Epithelial cell of esophagus (primary cell): ENCODE measurements at places on chromosomes 1 and 21.
A peak's percentile ranks its signal among the peaks of the same experiment; 100 is the strongest.

DNA sequence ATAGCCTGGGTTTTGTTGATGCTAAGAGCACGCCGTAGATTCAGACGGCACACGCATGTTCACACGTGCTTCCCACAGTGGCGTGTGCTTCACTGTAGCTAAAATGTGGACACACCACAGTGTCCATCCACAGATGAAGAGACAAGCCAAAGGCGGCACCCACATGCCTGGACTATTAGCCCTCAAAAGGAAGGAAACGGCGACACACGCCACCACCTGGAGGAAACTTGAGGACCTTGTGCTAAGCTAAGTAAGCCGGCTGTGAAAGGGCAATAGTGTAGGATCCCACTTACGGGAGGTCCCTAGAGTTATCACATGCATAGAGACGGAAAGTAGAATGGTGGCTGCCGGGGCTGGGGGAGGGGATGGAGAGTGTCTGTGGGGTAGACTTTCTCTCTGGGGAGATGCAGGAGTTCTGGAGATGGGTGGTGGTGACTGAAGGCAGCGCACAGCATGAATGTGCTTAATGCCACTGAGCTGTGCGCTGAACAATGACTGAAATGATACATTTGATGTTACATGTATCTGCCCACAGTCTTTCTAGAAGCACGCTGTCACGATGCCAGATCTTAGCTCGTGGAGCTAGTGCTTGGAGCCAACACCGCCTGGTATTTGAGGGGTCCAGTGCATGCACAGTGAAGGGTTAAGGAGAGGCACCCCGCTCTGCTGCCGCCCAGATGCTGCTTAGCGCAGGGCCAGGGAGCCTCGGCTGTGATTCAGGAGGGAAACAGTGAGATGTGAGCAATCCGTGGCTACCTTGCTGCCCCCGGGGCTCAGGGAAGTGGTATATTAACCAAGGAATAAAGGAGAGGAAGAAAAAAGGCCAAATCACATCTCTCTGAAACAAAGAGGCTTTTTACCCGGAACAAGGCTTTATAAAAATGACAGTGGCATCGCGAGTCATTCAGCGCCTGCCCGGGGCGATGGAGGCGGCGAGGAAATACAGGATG, 103.7 kb downstream of the PRDM16 start:
- no peak for DNase-seq

- peak; percentile 13 for DNase-seq
Observed at GRCh38 chr1:95431235-95431634, 197.2 kb downstream of the RWDD3 start.

DNA sequence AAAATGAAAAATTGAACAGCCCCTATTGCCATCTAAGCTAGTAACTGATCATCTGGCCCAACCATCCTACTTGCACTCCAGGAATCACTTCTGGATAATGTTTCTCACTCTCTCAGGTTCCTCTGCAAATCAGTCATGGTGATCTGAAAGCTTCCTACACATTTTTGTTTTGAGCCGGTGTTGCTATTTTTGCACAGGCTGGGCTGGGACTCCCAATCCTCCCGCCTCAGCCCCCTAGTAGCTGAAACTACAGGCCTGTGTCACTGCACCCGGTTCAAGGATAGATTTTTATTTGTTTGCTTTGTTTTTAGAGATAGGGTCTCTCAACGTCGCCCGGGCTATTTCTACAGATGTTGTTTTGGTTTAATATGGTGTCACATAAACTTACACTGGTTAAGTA, 40.5 kb upstream of the HMCN1 start:
- no peak for DNase-seq

DNA sequence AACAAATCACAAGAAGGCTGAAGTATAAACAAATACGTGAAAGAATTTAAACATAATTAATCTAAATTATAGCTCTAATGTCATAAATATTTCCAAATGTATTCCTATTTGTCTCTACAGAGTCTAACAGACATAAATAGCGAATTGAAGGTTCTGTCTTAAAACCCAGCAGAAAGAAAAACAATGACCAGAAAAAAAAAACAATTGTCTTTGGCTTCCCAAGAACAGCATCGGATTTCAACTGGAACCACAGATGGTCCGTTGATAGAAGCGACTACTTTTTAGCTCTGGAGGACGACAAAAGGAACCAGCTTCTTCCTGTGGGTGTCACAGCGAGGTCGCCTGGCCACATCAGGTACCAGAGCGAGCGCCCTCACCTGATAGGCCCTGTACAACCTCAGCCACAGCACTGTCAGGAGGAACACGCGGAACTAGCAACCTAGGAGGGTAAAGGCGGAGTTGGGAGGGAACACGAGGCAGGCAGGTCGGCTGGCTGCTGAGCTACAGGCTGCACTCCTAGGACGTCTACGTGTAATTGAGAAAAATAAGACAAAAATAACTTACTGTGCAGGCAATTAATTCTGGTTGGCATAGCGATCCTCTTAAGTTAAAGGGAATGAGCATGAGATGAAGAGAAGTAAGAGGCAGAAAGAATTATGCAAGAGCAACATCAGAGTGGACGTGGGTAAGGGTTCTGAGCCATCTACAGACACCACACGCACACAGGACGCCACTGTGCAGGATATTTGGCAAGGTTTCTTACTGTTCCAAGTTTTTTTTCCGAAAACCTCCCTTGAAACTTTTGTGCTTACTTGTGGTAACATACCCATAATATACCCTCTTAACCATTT, 16.7 kb upstream of the PRDM15 start:
- no peak for DNase-seq

DNA sequence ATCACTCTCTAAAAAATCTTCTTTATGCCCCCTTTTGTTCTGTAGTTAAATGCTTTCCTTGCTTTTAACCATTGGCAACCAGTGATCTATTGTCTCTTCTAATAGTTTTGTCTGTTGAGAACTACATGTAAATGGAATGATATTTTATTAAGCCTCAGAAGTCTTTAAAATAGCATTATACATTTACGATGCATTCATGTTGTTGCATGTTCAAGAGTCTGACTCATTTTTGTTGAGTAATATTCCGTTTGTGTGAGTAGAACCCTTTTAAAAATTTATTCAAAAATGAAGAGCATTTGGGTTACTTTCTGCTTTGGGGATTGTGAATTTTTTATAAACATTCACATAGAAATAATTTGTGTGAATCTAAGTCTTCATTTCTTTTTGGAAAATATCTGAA, 1352.9 kb downstream of the NCAM2 start:
- DNase-seq: peak; percentile 3

- DNase-seq: peak; percentile 73
Observed at GRCh38 chr1:187264995-187265602, 436.4 kb downstream of the PLA2G4A start.

DNA sequence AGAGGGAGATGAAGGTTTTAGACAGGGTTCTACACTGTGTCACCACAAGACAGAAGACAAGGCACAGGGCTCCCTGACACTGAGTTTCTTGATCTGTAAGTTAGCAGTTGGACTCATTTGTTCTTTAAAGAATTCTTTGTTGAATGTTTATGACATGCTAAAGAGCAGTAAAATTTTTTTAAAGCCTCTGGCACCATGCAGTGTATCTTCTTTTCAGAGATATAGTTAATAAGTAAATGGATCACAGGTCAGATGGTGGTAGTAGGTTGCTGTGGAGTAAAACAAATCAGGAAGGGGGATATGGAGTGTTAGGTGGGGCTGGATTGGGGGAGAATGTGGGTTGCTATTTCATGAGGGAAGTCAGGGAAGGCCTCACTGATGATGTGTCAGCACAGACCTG, 2.0 kb downstream of the CLCA4 start:
- DNase-seq: no peak

DNA sequence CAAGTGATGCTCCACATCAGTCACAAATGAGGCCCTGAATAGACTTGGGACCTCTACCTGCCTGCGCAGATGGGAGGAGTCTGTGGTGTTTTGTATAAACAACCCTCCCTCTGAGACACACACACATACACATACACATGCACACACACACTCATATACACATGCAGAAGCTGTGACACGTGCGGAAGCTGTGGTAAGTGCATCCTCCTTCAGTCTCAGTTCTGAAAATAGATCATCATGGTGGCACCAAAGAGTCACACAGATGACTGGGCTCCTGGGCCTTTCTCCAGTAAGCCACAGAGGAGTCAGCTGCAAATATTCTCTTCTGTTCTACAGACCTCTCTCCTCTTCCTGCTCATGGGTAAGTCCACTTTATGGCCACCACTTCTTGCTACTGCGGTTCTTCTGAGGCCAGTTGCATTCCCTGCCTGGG, at the start of gene LY9:
LY9 (plus strand) TSS at position 224 of the 433 bp plus-strand sequence; CDS start at position 238, 14 bp downstream.
- no peak for DNase-seq

- DNase-seq: no peak
Observed at GRCh38 chr1:201444792-201445191, 23.3 kb upstream of the TNNI1 start.

- no peak for DNase-seq
Observed at GRCh38 chr1:166197597-166197996, 30.8 kb upstream of the FAM78B start.

DNA sequence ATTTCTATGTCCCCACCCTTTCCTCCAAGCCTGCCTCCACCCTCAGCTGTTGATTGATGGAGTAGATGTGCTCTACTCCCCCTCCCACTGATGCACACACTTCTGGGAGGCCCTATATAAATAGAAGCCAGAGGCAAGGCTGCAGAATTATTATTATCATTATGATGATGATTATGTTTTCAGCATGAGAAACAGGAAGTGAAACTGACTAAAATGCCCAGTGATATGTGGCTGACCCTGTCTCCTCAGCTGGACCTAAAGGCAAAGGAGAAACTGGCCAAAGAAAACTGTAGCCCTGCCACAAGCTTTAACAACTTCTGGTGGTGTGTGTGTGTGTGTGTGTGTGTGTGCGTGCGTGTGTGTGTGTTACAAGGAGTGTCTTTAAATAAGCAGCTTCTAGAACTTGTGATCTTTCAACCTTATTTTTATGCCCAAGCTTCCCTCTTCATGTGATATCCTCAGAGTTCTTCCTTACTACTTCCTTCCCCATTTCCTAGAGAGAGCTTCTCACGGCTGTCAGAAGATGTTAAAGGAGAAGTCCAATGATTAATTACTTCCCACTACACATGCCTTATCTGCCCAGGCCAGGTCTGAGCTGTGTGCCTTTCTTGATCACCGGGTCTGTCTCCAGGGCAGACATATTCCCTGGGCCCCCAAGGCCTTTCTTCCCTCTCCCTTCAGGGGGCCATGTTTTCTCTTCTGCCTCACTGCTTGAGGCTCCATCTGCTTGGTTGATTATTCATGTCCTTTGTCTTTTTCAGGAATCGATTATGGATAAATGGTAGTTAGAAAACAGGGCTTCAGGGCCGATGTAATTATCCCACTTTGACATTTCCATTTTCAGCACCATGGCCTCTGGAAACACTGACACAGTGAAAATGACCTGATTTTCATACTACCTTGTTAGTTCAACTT, 11.6 kb upstream of the MAPKAPK2 start:
- no peak for DNase-seq

DNA sequence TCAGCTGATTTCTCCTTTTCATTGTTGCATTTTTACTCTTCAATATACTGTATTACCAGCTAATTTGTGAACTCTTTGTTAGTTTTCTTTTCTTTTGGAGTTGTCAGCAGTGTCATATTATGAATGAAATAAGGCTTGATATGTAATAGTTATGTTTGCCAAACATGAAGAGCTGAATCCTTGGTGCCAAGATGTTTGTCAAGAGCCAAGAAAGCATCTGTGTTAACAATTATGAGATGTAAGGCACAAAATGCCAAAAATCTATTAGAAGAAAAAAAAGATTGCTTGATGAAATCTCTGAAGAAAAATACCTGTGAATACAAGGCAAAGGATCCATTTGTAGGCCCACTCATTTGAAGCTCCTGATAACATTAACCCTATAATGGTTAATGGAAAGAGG, 48.4 kb upstream of the RNPC3 start:
- DNase-seq: no peak

GRCh38 chr21:36422279-36423098, 37.3 kb downstream of the CHAF1B start:
- peak; percentile 80 for DNase-seq

- peak; percentile 66 for DNase-seq
Observed at GRCh38 chr1:6497215-6497866, 5.9 kb upstream of the PLEKHG5 start.

DNA sequence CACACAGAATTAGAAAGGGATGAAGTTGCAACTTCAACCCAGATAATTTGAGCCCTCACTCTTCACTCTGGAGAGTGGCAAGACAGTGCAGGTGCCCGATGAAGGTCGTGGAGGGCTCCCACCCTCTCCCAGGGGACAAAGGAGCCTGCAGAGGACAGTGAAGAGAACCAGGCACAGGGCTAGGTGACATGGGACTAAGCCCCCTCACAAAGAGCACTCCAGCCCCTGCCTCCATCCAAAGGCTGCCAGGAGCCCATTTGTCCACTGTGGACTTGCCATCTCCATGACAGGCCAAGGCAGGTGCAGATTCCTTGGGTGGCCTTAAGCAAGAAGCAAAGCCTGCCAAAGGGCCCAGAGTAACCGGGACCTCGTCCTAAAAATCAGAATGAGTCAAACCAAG, 15.1 kb downstream of the ERRFI1 start:
- DNase-seq: peak; percentile 23

DNA sequence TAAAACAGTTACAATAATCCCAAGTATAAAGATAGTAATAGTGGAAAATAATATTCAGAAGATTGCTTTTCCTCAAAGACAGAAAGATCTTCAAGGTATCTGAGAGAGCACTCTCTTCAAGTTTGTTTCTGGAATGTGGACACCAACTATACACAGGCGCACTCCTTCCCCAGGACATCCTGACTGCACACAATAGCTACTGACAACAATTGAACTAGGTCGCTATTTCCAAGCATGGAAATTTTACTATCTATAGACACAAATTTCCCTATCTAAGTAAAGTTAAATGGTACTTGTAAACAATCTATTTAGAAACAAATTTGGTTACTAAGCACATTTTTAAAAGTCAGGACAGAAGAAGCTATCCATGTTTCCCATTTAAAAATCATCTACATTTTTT, 19.1 kb downstream of the ARHGAP29 start:
- DNase-seq: no peak

GRCh38 chr1:206696812-206697585, 12.3 kb downstream of the MAPKAPK2 start:
- DNase-seq: no peak
